ENCODE measurements at places on chromosomes 13 and 19.

GRCh38 chr19:2385053-2385721 is 25.1 kb downstream of the TMPRSS9 start:
- no peak for DNase-seq

- no peak for DNase-seq
Observed at GRCh38 chr13:113393226-113393562, 29.3 kb upstream of the GRTP1 start.

DNA sequence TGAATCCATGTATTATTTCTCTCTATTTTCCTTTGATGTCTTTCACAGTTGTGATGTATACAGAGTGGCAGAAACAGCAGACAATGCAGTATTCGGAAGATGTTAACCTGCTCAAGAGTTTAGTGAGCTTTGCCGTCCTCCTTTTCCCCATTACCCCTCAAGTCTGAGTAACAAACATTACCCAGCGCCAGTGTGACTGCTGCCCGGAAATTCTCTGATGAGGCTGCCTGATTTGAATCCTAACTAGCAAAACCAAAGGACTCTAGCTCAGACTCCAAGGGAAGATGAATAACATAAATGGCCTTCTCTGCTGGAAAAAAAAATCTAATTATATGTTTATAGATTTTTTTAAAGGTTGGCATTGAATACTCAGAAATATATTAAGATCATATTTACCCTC is 247.3 kb upstream of the SOX21 start:
- no peak for DNase-seq

GRCh38 chr19:28644169-28644775 is 568.7 kb downstream of the UQCRFS1 start:
- no peak for DNase-seq
